ENCODE measurements at places on chromosomes 5 and 9.

- no peak for DNase-seq
These were observed 163.4 kb downstream of the RAB3C start for GRCh38 chr5:58746321-58746720.

GRCh38 chr9:85199866-85200495 lies 530.5 kb downstream of the NTRK2 start:
- DNase-seq, result no peak

DNA sequence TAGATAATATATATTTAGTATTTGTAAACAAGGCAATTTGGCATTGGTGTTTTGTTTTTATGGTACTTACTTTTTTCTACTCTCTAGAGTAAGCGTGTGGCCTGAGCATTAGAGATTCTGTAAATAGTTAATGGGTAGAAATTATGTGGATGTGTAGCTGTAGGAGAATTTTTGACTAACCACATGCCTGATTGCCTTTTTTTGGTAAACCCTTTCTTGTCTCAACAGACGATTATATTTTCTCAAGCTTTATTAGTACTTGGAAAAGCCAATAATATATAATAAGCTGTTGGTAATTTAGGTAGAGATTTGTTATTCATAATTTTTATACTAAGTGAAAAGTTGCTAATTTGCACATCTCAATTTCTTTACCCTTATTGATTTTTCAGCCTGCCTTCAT lies 76.8 kb downstream of the FCHO2 start:
- DNase-seq, result no peak

- DNase-seq, result no peak
These were observed 373.4 kb downstream of the GADD45G start for GRCh38 chr9:89978185-89978584.

DNA sequence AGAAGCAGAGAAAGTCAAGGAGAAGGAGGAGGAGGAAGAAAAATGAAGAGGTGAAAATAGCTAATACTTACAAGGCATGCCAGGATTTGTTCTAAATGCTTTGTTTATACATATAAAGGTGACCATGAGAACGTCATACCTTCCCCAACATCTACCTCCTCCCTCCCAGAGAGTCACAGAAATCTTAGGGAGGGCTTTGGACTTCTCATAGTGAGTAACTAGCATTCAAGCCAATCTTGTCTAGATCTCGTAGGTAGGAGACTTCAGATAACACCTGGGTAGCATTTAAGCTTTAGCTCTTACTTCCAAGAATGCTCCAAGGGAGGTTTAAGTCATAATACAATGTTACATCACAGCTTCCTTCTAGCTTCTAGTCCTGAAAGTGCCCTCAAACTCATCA lies 36.5 kb upstream of the GPBP1 start:
- no peak for DNase-seq

GRCh38 chr5:60487476-60487875 lies 212.5 kb downstream of the DEPDC1B start:
- no peak for DNase-seq

DNA sequence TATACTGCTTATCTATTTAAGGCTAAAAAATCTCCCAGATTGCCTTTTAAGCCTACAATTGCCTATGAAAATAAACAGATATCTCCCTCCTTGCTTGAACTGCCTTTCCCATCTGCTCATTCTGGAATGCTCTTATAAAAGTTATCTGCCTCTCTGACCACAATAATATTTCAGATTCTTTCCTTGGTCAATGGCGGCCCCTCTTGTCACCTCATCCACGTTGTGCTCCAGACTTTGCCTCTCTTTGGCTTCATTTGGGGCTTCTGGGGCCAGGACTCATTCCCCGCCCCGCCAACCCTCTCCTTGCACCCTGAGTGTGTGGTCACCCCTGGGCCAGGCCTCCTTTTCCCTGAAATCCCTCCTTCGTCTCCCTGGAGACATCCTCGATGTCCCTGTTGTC lies 110.0 kb upstream of the RPS23 start:
- DNase-seq, result no peak

DNA sequence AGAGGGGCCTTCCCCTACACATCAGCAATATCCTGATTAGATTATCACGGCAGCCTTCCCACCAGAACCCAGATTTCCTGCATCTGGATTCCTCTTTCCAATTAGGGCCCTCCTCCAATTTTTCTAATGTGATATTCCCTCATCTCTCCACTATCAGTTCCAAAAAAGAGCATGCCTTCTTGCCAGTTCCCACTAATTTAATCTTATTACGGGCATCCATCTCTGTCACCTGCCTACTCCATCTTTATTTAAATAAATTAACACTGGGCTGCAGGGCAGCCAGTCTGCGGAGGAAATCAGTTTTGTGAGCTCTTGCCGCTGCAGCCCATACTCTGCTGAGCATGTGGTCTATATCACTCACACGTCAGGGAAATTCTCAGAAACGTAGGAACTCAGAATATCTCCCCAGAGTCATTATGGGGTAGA lies 16.6 kb upstream of the FBP2 start:
- no peak for DNase-seq

DNA sequence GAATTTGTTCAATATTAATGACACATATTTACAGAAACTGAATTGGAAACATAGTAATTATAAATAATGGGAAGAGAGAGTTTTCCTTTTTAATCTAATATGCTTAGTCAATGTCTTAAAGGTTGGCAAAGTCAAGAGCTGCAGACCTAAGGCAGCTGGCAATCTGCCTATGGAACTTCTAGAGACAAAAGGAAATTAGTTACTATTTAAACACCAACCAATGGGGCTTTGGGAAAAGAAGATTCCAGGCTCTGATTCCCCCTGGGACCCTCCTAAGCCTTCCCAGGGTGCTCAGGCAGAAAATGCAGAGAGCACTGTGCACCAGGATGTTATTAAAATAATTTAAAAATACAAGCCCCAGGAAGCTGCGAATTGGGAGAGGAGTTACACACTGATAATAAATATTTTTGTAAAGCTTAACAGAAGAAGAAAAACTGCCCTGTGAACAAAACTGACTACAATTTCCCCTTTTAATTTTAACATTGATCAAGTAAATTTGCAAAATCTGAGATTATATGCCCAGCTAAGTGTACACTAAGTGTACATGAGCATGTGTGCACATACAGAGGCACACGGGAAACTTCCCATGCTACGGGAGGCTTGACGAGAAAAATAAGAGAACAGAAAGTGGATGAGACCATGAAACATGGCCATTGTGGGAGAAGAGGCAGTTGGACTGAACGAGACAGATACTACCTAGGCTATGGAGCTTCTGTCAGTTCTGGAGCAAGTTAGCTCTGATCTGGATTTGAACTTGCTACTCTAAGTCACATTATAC lies 77.4 kb upstream of the ADAMTS16 start:
- DNase-seq, result no peak

DNA sequence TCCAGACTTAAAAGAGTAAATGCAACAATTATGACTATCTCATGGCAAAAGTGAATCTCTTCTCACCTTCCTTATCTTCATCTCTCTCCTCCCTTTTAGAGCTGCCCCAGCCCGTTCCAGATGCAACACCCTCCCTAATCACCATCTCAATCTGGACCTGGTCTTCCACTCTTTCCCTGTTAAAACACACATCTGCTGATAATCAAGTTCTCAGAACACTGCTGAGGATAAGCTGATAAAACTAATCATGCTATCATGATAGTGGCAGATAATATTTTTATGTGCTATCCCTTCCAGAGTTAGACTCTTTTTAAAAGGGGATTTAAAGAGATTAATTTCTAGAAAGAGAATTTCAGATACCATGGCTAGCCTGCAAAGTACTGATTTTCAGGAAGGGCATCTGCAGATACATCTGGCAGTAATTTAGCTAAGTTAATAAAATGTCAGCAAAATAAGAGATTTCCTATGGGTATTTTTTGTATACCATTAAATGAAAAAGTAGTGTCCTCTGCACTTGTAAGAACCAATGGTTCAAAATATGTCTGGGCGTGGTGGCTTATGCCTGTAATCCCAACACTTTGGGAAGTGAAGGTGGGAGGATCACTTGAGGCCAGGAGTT lies 17.2 kb downstream of the SGTB start:
- DNase-seq, result no peak

DNA sequence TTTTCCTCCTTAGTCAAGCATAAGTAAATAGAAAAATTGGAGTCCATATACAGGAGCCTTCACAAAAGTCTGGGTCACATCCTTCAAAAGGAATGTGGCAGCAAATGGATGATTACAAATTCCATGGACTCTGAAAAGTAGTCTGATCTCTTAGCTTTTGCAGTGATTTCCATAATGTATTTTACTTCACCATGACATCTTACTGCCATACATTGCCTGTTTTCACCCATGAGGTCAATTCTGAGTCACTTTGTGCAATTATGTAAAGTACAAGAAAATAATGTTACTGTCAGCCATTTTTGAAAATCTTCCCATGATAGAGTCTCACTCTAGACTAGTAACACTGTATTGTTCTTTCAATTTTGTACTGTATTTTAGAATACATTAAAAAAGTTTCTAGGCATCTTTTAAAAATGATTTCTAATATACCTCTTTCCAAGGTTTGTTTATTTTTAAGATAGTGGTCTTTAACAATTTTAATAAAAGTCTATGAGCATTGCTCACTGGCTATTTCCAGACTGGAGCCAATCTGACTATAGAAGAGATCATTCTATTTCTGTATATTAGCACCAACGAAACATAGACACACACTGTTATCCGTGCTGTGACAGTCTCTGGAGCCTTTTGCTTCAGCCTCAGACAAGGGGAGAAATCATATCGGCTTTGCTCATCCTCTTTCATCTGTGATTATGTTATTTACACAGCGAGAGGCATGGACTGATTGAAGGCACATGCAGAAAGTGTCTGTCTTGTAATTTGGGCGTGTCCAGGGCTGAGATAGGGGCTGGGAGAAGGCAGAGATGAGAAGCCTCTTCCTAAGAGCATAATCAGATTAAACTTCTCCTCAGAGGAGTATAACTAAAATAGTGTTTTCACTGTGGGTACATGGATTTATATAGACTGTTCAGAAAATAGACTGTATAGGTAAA lies 22.9 kb upstream of the ACTBL2 start:
- DNase-seq, result no peak

GRCh38 chr9:136009516-136009915 lies 48.3 kb upstream of the UBAC1 start:
- DNase-seq, result no peak

DNA sequence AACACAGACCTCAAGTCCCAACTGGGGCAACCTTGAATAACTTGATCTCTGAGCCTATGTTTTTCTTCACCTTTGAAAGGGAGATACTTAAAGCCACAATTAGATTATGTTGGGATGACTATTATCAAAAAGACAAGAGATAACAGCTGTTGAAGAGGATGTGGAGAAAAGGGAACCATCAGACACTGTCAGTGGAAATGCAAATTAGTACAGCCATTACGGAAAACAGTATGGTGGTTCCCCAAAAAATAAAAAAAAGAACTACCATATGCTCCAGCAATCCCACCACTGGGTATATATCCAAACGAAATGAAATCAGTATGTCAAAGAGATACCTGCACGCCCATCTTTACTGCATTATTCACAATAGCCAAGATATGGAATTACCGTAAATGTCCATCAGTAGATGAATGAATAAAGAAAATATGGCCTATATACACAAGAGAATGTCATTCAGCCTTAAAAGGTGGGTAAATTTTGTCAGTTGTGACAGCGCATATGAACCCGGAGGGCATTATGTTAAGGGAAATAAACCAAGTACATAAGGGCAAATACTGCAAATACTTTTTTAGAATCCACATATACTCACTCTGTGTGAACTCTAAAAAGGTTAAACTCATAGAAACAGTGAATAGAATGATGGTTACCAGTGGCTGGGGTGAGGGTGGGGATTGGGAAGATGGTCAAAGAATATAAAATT lies 12.7 kb downstream of the FAT2 start:
- DNase-seq, result no peak

- peak; percentile 58 for DNase-seq
These were observed 43.1 kb downstream of the TMEM174 start for GRCh38 chr5:73215891-73216610.

GRCh38 chr5:150603491-150603890 lies 37.0 kb upstream of the SYNPO start:
- no peak for DNase-seq

DNA sequence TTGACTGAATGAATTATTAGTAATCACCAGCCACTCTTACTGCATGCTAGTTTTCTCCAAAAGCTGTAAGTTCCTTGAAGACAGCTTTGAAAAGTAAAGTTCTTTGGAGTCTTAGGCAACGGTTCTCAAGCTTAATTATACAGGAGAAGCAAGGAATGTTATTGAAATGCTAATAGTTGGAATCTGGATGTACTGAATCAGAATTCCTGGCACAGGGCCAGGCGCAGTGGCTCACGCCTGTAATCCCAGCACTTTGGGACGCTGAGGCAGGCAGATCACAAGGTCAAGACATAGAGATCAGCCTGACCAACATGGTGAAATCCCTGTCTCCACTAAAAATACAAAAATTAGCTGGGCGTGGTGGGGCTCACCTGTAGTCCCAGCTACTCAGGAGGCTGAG lies 33.4 kb downstream of the GRIA1 start:
- no peak for DNase-seq

GRCh38 chr9:98135558-98135934 lies 16.5 kb upstream of the TRIM14 start:
- no peak for DNase-seq

DNA sequence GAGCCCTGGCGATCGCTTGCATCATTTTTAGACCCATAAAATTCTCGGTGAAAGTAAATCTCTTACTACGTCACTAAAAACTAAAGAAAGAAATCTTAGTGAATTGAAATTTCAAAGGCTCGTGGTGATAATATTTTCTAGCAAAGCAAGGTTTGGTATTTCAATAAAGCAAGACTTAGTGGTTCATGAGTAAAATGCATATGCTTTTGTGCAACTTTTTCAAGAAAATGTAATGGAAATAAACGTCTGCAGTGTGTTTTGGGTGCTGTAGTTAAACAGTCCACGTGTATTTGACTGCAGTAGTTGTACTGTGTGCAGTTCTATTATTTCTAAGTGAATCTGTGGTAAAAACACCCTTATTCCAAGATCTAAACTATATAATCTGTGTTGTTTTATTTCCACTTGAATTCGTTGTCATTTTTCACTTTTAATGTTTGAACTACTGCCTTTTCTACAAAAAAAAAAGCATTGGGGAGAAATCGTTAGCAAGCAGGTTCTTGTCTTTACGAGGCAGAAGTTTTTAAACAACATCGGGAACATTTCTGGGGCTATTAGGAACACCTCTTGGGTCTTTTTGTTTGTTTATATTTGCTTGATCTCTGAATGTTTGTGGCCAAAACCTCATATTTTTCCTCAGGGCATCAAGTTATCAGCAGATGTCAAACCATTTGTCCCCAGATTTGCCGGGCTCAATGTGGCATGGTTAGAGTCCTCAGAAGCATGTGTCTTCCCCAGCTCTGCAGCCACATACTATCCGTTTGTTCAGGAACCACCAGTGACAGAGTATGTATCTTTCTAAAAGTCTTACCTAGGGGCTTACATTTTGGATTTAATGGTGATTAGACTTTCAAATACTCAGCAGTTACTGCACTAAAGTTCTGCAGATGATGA lies 960 bp downstream of the SECISBP2 start:
- no peak for DNase-seq

- DNase-seq, result no peak
These were observed 93.5 kb upstream of the EGFLAM start for GRCh38 chr5:38164776-38165399.
